ENCODE measurements at places on chromosomes 3 and 15.

GRCh38 chr3:126955004-126955790 is 27.7 kb upstream of the PLXNA1 start:
- no peak for DNase-seq

- DNase-seq, result no peak
Observed at GRCh38 chr3:127072221-127072771, 89.4 kb downstream of the PLXNA1 start.

DNA sequence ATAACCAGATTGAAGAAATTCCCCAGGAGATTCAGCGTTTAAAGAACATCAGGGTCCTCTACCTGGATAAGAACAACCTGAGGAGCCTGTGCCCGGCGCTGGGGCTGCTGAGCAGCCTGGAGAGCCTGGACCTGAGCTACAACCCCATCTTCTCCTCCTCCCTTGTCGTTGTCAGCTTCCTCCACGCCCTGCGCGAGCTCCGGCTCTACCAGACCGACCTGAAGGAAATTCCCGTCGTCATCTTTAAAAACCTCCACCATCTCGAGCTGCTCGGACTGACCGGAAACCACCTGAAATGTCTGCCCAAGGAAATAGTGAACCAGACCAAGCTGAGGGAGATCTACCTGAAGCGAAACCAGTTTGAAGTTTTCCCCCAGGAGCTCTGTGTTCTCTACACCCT is 9.4 kb upstream of the LRRC34 start:
- no peak for DNase-seq

DNA sequence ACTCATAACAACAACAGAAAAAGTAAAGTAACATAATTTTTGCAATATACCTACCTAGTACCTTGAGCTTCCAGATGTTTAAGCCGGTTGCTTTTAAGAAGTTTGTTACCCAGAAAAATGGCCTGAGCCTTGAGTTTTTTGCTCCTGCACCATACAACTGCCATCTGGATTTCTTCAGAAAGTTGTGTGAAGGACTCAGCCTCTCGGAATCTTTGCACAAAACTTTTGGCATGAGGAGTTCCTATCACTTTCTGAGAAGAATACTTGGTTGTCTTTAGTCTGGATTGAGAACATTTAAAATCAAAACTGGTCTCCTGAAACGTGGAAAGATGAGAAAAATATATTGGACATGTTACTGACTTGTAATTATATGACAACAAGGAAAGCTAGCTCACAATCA is 17.3 kb downstream of the GTPBP8 start:
- no peak for DNase-seq

- no peak for DNase-seq
Observed at GRCh38 chr3:122992676-122993075, 34.9 kb downstream of the SEMA5B start.
